HS-5 (cell line): ENCODE measurements at places on chromosomes 3 and 15.

DNA sequence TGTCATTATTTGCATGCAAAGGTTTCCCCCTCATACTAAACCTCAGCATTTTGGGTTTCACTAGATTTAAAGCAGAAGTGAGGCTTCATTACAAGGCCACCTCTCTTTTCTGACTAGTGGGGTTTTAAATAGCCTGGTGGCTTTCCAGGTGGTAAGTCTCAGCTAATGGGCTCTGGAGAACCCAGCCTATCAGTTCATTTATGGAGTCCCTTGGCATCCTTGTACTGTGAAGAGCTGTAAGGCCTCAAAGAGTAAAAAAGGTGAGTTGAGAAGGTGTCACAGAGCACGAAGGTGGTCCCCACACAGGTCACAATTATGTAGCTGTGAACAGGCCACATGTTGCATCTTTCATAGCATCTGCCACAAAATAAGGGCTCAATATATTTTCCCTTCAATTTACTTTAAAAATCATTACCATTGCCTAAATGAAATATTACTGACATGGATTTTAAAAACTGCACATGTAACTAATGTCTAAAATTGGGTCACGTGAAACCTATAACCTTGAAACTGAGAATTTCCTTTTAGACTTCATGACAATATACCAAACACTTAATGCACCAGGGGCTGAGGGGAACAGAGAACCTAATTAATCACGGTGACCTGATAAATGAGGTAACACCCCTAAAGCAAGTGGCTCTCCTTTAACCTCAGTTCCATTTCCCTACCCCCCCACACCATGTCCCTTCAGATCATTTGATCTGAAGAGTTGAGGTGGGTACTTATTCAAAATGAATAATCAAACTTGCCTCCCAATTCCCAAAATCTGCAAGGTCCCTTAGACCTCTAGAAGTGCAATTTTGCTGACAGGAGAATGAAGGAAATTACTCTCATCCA is 1.3 kb downstream of the NGLY1 start:
- DNase-seq, result no peak

DNA sequence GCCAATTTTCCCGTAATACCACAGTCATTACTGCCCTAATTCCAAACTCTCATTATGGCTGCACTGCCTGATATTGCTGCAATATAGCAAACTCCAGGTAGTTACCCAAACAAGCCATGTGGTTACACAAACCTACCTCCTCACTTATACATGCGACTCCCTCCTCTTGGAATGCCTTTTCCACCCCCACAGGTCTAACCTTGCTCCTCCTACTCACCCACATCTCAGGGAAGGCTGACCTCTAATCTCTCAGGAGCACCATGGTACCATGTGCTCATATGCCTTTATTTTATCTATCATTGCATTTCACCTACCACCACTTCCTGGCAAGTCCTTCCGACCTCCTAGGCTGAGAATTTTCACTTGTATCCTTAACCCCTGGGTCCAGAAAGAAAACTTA is 2.9 kb downstream of the RBPMS2 start:
- DNase-seq, result no peak

DNA sequence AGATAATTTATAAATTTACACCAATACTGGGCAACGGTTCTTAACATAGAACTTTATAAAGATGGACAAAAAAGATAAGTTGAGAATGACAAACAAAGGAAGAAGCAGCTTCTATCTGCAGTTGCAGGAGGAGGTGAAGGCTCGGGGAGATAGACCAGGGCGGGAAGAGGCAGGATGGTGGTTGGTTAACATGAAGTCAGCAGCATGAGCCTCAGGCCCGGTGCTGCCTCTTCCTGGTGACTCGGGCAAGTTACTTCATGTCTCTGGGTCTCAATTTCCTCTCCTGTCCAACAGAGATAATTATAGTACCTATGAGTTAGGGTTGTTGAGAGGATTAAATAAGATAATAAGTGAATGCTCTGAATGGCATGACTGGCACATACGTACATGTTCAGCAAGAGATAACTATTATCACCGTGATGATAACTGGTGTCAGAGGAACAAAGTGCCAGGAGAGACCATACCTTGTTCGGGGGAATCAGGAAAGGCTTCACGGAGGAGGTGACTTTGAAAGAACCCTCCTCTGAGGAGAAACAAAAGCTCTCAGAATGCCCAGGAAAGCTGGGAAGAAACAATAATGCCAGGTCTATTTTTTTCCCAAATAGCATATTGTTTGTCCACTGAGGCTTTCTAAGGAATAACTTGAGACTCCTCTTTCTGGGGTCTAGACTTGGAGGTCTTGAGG is 4.4 kb downstream of the PAK6 start:
- no peak for DNase-seq

DNA sequence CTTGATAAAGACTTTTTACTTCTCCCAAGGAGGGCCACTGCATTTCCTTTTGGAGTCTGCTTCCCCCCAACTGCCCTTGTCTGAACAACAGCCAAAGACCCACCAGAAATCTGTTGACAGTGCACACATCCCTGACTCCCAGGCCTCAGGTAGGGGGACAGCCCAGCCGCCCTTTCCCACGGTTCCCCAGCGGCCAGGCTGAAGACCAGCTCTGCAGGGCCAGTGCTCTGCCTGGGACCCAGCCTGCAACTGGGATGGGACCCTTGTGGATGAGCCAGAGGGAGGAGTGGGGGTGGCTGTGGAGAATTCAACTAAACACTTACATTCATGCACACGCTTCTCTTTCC is 8.1 kb upstream of the PRR23E start:
- no peak for DNase-seq

- DNase-seq, result no peak
These were observed 134.9 kb upstream of the BFSP2 start for GRCh38 chr3:133264920-133265319.
